ENCODE measurements at places on chromosomes 7 and 10. TPM values are rescaled to one million over a fixed set of nuclear protein-coding genes. Genes with fewer than 3 reads are reported as not detected.
A peak's percentile ranks its signal among the peaks of the same experiment; 100 is the strongest.

- DNase-seq, result no peak
Observed at GRCh38 chr10:86203162-86203905, 163.3 kb downstream of the GRID1 start.

DNA sequence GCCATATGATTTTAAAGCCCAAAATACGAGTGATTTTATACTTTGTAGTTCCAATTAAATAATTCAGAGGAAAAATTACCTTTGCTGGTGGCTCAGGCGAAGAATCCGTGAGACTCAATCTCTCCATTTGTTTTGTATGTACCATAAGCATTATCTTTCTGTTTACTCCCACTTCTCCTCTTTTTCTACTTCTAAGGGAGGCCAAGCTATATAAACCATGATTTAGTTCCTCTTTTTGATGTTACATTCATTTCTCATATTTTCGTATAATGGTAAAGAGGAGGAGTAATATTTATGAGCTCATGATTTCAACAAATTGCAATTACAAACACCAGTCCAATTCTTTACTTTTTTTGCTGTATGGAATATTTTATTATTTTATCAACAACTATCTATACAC is 50.6 kb upstream of the TES start:
- DNase-seq, result no peak

GRCh38 chr7:79862447-79863210 is 272.0 kb upstream of the GNAI1 start:
- no peak for DNase-seq

DNA sequence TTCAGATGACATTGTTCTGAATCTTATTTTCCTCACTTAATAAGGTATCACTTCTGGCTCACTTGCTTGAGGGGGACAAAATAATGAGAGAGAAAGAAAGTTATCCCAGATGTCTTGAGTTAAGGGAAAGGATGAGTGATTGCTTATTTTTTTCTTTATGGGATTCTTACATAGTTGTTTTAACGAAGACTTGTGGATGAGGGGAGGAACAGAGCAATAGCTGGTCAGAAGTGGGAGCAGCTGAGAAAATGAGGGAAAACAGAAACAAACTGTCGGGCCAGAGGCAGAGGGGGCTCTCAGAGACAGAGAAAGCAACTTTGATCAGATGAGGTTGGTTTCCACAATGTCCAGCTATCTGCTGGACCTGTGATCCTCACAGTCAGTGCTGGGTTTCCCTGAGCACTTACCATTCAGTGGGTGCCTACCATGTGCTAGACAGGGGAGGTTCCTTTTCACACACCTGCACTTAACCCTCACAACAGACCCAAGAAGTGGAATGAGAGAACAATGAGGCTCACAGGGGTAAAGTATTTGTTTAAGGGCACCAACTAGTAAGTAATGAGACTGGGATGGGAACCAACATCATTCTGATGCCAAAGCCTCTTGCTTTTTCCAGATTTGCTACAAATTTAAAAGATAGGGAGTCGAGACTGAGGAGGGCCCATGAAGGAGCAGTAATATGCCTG is 64.2 kb downstream of the BICC1 start:
- DNase-seq, result no peak

- DNase-seq, result no peak
Observed at GRCh38 chr7:108268200-108268820, 138.1 kb upstream of the LAMB4 start.

GRCh38 chr7:101542527-101543241 is 86.4 kb downstream of the MYL10 start:
- peak; percentile 72 for DNase-seq

Gene OR6V1
- polyA plus RNA-seq, result not detected

Data from adrenal gland (tissue), 19 donors.